ENCODE measurements at places on chromosomes 5 and 9. TPM values are rescaled to one million over a fixed set of nuclear protein-coding genes. Genes with fewer than 3 reads are reported as not detected.

The ARHGEF39 gene
- not detected for total RNA-seq

The PMPCA gene
- 60.5 TPM for total RNA-seq

The S1PR3 gene
- total RNA-seq, result 1.3 TPM

The ZCCHC10 gene
- 18.6 TPM for total RNA-seq
